ENCODE measurements at places on chromosomes 4 and X. TPM values are rescaled to one million over a fixed set of nuclear protein-coding genes. Genes with fewer than 3 reads are reported as not detected.

DNA sequence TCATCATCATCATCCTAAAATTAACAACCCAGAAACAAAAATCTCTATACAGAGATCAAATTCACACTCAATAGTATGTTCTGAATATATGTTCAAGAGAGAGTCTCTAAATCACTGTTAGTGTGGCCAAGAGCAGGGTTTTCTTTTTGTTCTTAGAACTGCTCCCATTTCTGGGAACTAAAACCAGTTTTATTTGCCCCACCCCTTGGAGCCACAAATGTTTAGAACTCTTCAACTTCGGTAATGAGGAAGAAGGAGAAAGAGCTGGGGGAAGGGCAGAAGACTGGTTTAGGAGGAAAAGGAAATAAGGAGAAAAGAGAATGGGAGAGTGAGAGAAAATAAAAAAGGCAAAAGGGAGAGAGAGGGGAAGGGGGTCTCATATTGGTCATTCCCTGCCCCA, 32.3 kb downstream of the CYBB start:
- no peak for DNase-seq

DNA sequence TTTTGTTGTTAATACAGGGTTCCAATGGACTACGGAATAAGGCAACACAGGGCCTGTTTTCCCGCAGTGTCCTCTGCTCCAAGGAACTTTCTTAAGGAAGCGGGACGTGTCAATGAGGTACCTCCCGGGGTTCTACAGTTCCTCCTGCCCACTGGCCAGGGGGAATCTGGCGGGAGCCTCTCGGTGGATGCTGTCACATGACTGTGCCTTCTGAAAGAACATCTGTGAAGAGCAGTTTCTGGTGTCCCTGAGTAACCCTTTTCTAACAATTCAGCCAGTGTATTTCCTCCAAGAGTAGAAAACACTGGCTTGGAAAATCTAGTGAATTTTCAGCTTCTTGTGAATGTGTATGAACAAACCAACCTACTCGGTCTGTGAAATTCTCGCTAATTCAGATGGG, 32.7 kb downstream of the MFAP3L start:
- DNase-seq, result no peak

DNA sequence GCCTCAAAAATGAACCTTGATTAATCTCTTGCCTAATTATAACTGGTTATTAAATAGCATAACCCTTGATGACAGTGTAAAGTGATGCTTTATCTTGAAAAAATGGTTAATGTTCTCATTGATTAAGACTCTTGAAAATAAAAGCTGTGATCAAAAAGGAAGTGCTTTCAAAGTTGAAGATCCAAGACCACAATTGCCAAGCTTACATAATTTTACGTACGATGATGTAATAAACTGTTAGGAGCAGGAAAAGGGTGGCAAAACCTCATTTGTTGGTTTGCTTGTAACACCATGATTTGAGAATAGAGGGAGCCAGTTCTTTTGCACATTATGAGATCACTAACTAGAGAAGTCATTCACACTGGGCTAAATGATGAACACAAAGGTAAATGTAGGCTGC, 322.2 kb downstream of the ADGRL3 start:
- no peak for DNase-seq

DNA sequence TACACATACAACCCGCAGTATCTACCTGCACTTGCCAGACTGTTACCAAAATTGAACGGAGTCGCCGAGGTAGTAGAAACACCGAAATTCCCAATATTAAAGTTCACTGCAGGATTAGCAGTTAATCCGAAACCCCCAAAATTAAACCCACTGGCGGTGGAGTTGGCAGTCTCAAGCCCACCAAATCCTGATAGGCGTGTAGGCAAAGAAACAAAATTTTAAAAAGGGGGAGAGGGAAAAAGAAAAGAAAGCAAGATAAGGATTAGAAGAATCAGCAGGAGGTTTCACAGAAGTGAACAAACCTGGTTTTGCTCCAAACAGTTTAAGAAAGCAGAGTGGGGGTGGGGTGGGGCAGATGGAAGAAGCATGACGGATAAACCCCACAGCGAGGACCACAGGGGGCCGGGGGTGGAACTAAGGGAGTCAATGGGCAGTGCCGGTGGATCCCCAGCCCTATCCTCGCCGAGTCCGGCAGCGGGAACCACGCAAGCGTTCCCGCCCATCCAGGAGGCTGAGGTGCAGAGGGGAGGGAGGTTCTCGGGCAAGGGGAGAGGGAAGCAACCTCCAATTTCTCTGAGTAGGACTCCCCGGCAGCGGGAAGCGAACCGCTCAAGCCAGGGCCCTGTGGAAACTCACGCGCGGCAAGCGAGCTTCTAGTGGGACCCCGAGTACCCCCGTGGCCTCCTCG, 599 bp downstream of the NUP54 start:
- DNase-seq, result peak; percentile 64

GRCh38 chr4:171891038-171891437, 77.8 kb downstream of the GALNTL6 start:
- DNase-seq, result no peak

DNA sequence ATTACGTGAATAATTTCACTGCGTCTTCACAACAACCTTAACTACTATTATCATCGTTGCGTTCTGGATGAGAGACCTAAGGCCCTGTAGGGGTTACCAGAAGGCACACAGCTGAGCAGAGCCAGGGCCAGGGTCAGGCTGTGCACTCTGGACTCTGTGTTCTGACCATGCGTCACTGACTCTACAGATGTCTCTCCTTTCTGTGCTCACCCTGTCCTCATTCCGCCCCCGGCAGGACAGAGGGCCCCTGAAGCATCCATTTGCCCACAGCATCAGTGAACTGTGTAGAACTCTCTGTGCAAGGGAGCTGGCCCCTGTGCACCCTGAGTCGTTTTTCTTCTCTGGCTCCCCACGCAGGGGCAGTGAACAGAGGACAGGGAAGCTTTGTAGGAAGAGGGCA, 21.3 kb downstream of the GPKOW start:
- no peak for DNase-seq

- DNase-seq, result no peak
Measured at GRCh38 chrX:154348114-154348531, 26.3 kb downstream of the FLNA start.

DNA sequence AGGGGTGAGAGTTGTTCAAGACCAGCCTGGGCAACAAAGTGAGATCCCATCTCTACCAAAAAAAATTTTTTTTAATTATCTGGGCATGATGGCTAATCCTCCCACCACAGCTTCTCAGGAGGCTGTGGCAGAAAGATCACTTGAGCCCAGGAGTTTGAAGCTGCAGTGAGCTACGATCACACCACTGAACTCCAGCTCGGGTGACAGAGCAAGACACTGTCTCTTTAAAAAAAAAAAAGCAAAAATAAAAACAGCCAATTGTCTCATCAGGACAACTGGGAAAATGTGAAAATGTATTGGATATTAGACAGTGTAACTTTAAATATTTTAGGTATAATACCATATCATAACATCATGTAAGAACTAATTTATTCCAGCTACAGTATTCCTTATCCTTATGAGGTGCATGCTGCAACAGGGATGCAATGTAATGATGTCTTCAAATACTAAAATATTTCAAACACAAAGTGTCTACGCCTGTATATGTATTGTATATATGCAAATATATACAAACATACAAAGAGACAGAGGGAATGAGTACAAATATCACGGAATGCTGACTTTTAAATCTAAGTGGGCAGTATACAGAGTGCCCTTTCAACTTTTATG, 17.2 kb downstream of the FAM13A start:
- no peak for DNase-seq

GRCh38 chrX:87067795-87068369, 449.7 kb upstream of the KLHL4 start:
- DNase-seq, result no peak

GRCh38 chr4:184962125-184962638, 56.1 kb upstream of the HELT start:
- DNase-seq, result no peak

- no peak for DNase-seq
Measured at GRCh38 chr4:143035661-143036060, 149.1 kb upstream of the USP38 start.

DNA sequence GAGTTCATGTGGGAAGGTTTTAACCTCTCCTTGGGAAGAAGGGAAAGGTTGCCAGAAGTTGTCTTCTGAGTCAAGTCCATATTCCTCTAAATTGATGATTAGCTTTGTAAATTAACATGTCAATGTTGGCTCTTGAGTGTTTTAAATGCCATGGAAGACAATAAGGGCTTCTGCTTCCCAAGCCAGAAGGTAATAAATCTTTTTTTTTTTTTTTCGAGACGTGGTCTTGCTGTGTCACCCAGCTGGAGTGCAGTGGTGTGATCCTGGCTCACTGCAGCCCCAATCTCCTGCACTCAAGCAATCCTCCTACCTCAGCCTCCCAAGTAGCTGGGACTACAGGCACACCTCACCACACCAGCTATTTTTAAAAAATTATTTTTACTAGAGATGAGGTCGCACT, 5.0 kb upstream of the REST start:
- no peak for DNase-seq

- DNase-seq, result no peak
Measured at GRCh38 chr4:107996949-107997788, 7.5 kb downstream of the HADH start.

GRCh38 chrX:100812216-100813158, 7.7 kb upstream of the CSTF2 start:
- no peak for DNase-seq

GRCh38 chrX:101206471-101206870, 13.1 kb upstream of the DRP2 start:
- no peak for DNase-seq

DNA sequence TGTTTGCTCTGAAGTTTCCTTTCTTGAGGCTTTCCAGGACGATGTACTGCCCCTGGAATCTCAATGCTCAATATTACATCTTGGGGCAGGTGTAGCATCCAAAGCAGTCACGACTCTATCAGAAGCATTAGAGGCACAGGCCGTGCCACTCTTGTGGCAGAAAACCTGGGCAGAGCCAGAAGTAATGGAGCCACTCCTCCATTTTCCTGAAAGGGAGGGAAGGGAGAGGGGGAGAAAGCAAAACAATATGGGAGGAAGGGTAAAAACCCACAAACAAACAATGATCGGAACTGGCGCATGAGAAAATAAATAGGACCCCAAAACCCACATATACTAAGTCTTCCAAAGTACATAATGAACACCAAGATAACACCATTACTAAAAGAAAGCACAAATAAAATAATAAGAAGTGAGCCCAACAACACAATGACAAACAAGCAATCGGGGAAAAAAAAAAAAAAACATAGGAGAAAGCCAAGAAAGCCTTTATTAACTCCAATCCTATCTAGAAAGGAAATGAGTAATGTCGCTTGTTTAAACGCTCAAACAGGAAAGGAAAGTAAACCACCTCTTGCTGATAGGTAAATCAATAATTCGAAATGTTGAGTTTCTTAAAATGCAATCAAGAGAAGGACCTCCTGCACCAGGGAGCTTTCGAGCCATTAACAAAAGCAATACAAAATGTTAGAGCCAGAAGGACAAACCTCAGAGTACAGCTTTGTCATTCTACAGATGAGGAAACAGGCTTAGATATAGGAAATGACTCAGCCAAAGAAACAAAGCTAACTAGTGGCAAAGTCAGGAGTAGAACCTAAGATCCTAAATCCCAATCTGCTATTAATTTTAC, 117.4 kb downstream of the ATRX start:
- DNase-seq, result no peak

DNA sequence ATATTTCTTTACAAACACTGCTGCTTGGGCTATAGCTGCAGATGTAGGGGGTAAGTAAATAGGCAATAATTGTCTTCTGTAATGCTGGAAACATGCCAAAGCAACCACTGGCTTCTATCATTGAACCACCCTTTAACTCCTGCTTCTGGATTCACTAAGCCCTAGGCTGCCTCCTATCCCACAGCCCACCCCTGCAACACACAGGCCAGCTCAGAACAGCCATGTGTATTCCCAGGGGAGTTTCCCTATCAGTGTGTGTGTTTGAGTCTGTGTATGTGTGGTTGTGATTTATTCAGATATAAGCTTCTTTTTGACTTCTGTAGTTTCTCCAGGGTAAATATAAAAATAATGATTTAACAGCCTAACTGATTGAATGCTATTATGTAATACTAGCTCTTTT, 291.3 kb downstream of the PCDH10 start:
- DNase-seq, result no peak

DNA sequence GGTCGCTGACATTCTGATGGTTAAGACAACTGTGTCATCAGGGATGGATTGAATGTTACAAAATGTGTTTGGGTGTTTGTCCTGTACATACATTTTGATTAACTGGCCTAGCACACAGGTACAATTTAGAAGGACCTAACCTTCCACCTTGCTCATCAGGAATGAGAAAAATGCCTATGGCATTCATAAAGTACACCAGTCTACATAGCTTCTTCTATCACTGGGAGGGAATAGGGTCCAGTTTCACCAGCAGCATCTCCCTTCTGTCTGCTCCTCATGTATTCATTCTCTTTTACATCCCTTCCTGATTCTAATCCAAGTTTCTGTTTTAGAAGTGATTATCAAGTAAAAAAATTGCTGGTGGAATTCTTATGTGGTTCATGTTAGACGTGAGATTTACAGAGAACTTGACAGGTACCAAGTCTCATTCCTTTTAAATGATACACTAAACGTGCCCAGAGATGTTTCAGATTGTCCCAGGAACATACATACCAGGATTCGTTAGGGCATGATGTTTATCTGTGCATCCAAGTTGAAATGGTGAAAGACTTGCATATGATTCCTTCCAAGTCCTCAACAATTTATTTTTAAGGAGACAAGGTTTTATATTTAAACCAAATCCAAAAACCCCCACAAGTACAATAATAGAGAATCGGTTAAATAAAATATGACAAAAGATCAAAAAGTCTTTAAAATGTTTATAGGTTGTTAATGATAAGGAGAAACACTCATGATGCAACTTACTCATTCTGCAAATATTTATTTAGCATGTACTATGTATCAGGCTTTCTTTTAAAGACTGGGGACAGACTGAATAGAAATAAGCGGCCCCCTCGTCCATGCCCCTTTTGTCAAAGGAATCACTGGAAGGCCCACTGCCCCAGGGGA, 359.1 kb downstream of the ZNF674 start:
- no peak for DNase-seq

GRCh38 chr4:1786544-1787362, 6.3 kb upstream of the FGFR3 start:
- no peak for DNase-seq

GRCh38 chrX:128078545-128078944, 26.3 kb upstream of the ACTRT1 start:
- no peak for DNase-seq

GRCh38 chrX:41695426-41695825, 6.7 kb downstream of the GPR34 start:
- DNase-seq, result no peak

- no peak for DNase-seq
Measured at GRCh38 chr4:184313702-184314659, 96.3 kb upstream of the ENPP6 start.

DNA sequence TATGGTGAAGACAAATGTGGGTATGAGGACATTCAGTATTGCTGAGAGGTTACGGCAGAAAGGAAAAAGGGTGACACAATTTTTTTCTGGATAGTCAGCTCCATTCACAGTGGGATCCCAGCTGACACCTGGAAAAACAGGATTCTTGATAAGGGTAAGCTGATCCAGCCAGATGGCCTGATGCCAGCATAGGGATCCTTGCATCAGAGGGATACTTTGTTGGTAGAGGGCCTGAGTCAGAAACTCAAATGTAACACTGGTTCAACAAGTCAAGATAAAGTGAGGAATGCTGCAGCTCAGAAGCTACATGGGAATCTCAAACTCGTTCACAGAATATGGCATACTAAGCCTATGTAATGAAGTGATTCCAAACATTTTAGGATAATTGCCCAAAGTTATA, 726.7 kb downstream of the C4orf33 start:
- no peak for DNase-seq

The FGF2 gene
- polyA plus RNA-seq, result 5.9 TPM

The POU4F2 gene
- not detected for polyA plus RNA-seq

The SMARCA5 gene
- 51.5 TPM for polyA plus RNA-seq

The CT45A3 gene
- polyA plus RNA-seq, result 0.22 TPM

The TCEANC gene
- polyA plus RNA-seq, result 4.2 TPM

The PRRG1 gene
- 15.3 TPM for polyA plus RNA-seq

The SLC49A3 gene
- 19.1 TPM for polyA plus RNA-seq

Data from hindlimb muscle (tissue), 1 donor.